ENCODE measurements at places on chromosomes 1 and 21.
A peak's percentile ranks its signal among the peaks of the same experiment; 100 is the strongest.

DNA sequence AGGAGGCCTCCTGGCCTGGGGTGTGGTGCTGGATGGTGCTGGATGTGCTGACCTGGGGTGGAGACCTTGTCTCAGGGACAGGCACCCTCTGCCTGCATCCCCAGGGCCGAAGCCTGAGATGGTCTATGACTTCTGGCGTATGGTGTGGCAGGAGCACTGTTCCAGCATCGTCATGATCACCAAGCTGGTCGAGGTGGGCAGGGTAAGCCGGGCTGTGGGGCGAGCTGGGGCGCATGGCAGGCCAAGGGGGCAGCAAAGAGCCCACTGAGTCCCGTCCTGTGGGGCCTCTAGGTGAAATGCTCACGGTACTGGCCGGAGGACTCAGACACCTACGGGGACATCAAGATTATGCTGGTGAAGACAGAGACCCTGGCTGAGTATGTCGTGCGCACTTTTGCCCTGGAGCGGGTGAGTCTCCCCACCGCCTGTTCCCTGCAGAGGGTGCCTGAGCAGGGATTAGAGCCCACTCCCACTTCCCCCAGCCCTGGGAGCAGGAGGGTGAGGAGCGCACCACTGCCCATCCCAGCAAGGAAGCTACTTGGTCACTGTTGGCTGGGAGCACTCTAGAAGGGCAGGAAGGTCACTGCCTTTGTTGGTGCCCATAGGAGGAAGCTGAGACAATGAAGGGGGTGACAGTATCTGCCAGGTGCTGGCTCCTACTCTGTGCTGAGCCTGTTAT is 75.2 kb downstream of the PTPRU start:
- DNase-seq: no peak

GRCh38 chr1:117537291-117537920 is 68.4 kb upstream of the TENT5C start:
- no peak for DNase-seq

- no peak for DNase-seq
Measured at GRCh38 chr1:9065213-9065751, 4.2 kb downstream of the SLC2A5 start.

GRCh38 chr1:229408458-229409037 is 25.3 kb downstream of the ACTA1 start:
- no peak for DNase-seq

GRCh38 chr1:95562230-95562629 is 328.2 kb downstream of the RWDD3 start:
- no peak for DNase-seq

- no peak for DNase-seq
Measured at GRCh38 chr1:78475888-78476610, 14.7 kb upstream of the PTGFR start.

- DNase-seq: no peak
Measured at GRCh38 chr1:211336161-211336560, 9.5 kb downstream of the TRAF5 start.

GRCh38 chr1:16082283-16083038 is 9.0 kb upstream of the FAM131C start:
- peak; percentile 30 for DNase-seq

GRCh38 chr1:76209238-76209637 is 134.7 kb downstream of the ST6GALNAC3 start:
- no peak for DNase-seq

DNA sequence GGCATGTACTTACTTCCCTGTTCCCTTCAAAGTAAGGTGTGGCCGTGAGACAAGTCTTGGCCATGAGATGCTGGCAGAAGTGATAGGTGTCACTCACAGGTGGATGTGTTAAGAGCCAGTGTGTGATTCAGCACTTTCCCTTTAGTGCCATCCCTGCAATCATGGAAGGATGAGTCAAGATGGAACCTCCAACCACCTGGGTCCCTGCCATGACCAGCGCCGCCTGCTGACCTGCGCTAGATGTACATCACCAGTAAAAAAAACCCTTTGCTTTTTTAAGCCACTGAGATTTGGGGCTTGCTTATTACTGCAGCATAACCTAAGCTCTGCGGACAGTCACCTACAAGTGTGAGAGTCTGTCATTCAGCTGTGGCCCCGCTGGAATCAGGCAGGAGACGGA is 71.7 kb downstream of the TOMM20 start:
- no peak for DNase-seq

GRCh38 chr1:221067721-221068120 is 188.5 kb downstream of the HLX start:
- no peak for DNase-seq

GRCh38 chr1:217040711-217041455 is 317.7 kb upstream of the ESRRG start:
- DNase-seq: no peak

DNA sequence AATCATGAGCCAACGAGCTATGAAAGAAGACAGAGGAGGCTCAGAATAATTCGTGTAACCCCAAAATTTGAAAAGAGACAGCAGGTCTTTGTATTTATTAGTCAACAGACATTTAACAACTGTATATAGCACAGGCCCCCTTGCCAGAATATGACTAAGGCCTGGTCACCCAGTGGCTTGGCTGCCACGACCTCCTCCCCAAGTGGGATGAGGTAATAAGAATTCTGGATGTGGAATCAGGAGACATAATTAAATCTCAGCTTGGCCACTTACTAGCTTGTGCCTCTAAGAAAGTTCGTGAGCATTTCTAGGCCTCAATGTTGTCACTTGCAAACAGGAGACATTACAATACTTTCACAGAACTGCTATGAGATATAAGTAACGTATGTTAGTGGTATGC is 134.2 kb upstream of the TNFSF4 start:
- DNase-seq: no peak

GRCh38 chr1:17149771-17150170 is 30.5 kb upstream of the PADI2 start:
- DNase-seq: no peak

DNA sequence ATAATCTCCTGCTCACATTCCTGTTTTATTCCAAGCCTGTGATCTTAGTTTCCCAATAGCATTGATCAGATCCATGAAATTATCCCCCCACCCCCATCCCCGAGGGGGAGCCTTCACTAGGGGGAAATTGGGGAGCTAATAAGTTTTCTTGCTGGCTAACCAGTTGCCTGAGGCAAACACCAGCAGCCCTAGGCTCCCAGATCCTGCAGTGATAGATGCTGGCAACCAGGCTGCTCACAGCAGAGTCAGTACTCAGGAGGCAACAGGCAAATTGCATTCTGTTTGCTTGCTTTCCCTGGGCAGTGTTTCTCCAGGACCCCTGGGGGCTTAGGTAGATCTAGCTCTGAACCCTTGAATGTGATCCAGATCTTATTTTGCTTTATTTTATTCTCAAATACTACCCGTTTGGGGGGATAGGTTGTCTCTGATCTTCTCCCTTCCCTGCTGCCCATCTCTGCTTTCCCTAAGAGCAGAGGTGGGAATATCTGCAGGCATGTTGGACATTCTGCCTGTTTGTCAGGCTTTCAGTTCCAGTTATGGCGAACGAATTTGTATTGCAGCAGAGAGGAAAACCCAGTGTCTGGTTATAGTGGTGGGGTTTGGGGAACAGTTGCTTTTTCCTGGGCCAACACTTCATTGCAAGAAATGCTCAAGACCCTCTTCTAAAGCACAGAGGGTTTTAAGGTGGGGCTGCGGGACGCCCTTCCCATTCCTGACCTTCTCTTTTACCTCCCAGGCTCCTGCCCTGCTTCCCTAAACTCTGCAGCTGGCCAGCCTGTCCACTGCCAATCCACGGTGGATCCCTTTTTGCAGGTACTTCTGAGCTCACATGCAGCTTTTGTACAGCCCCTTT is 289.8 kb upstream of the PLXNA2 start:
- DNase-seq: no peak

- DNase-seq: no peak
Measured at GRCh38 chr1:192067360-192067759, 90.9 kb upstream of the RGS18 start.

- no peak for DNase-seq
Measured at GRCh38 chr1:175676991-175677390, 66.4 kb downstream of the TNR start.

DNA sequence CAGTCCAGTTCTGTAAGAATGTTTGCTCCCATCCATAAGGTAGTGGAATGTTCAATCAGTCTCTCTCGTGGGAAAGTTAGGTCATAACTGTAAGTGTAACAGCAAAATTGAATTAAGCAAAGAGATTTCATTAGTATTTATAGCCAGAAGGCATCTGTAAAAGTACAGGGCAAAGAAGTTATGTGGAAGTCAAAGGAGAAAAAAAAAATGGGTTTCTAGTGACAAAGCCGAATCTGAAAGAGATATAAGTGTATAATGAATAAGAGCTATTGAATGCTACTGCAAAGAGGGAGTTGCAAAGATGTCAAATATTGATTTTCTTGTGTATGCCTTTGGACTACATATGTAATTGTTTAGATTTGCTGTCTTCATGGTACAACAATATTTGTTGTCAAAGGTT is 47.4 kb upstream of the FOXD3 start:
- no peak for DNase-seq

DNA sequence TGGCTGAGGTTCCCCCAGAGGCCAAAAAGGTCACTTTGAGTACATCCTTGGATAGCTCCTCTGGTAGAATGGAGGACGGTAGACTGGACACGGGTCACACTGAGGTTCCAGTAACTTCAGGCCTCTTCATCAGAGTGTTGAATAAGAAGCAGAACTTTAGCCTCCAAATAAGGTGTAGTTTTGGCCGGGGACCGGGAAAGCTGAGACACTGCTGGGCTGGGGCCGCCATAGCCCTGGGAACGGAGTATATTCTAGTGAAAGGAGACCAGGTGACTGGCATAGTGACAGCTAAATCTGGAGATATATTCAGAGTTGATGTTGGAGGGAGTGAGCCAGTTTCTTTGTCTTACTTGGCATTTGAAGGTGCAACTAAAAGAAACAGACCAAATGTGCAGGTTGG is 84.1 kb downstream of the EVA1C start:
- DNase-seq: no peak

DNA sequence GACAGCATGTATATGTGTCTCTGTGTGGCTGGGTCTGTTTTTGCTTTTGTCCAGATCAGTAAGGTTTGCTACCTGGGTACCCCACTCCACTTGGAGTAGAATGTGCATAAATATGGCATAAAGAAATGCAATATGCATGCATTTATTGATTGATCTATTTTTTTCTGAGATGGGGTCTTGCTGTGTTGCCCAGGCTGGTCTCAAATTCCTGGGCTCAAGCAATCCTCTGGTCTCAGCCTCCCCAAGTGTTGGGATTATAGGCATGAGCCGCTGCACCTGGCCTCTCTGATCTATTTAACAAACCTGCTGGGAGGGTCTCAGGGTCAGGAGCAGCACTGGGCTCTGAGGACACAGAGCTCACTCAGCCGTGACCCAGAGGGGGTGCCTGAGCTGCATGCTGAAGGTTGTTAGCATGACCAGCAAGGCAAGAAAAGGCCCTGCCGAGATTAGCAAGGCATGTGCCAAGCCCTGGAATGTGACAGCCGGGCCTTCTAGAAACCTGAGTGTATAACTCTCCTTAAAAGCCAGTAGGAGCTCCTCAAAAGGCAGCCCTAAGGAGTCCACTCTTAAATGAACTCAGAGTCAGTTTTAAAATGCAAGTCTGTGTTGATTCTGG is 22.5 kb downstream of the PCSK9 start:
- DNase-seq: no peak

- DNase-seq: no peak
Measured at GRCh38 chr1:158830074-158830677, 975 bp upstream of the MNDA start.

GRCh38 chr1:55180075-55180670 is 35.0 kb downstream of the USP24 start:
- no peak for DNase-seq

DNA sequence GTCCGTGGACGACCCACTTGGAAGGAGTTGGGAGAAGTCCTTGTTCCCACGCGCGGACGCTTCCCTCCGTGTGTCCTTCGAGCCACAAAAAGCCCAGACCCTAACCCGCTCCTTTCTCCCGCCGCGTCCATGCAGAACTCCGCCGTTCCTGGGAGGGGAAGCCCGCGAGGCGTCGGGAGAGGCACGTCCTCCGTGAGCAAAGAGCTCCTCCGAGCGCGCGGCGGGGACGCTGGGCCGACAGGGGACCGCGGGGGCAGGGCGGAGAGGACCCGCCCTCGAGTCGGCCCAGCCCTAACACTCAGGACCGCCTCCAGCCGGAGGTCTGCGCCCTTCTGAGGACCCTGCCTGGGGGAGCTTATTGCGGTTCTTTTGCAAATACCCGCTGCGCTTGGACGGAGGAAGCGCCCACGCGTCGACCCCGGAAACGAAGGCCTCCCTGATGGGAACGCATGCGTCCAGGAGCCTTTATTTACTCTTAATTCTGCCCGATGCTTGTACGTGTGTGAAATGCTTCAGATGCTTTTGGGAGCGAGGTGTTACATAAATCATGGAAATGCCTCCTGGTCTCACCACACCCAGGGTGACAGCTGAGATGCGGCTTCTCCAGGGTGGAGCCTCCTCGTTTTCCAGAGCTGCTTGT is 32.4 kb downstream of the PRMT2 start:
- no peak for DNase-seq

DNA sequence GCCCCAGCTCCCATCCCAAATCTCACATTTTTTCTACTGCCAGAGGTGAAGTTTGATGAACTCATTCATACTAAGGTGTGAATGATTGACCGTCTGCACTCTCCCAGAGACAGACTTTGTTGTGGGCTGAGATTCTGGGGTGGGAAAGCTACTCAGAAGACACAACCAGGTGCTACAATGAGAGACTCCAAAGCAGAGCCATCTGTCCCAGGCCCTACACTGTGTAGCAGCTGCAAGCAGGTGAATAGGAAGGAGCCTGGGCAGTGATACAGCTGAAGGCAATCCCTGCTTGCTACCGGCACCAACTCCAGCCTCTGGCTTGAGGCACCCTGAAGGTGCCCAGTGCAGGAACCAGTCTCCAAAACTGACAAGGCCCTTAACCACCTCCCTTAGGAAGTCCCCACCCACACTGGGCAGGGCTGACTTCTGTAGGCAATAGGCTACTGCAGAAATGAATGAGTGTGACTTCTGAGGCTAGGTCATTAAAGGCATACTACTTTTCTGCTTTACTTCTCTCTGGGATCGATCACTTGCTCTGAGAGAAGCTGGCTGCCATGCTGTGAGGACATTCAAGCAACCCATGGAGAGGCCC is 79.7 kb upstream of the RUNX3 start:
- no peak for DNase-seq

DNA sequence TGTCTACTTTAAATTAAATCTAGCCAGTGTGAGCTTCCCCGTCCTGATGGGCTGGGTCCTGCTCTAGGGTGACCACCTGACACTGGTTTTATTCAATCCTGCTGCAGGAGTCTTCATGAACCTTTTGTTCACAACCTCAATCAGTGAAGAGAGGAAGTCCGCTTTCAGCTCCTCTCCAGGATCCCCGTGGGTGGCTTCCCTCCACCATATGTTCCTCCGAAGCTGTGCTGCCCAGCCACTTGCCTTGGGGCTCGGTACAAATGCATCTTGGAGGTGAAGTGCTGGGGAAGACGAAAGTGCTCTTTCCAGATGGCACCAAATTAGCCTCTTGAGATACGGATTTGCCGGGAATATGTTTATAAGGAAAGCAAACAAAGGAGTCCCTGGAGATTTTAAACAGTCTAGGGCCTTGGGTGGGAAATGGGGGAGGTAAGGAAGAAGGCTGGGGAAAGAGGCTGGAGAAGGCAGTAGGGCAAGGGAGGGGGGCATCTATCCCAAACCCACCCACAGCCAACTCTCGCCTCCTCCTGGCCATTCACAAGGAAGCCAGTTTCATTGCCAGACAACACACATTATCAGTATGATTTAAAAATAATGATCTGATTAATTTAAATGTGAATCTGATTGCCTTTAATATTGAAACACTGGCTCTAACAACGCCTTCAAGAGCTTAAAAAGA is 430.8 kb downstream of the DISC1 start:
- DNase-seq: no peak

- DNase-seq: no peak
Measured at GRCh38 chr1:98181036-98181764, 260.4 kb upstream of the DPYD start.
